ENCODE measurements at places on chromosomes 2 and 18.

GRCh38 chr2:215531284-215531683 lies 95.4 kb upstream of the FN1 start:
- DNase-seq: peak; percentile 89

DNA sequence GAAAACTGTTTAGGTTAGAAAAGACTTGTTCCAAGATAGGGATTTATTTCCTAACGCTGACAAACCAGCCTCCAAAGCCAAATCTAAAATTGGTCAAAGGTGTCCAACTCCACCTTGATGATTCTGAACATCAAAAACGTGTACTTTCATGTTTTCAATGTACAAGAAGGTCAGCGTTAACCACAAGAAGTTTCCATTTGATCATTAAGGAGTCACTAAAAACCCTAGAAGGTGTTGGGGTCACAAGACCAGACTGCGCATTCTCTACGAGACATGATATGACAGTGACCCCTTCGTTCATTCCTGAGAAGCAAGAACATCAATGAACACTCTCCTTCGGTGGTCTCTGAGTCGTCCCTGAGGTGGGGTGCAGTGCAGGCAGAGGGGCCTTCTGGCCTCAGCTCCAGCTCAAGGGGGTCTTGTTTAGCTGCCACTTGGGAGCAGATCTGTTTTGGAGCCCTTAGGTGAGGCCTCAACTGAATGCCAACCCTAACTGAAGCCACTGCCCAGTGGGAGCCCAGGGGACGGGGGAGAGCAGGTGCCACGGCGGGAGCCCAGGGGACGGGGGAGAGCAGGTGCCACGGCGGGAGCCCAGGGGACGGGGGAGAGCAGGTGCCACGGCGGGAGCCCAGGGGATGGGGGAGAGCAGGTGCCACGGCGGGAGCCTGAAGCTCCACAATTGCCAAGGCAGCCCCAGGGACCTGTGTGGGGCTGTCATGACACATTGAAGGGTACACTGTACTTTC lies 55.2 kb downstream of the PARD6G start:
- DNase-seq: no peak

DNA sequence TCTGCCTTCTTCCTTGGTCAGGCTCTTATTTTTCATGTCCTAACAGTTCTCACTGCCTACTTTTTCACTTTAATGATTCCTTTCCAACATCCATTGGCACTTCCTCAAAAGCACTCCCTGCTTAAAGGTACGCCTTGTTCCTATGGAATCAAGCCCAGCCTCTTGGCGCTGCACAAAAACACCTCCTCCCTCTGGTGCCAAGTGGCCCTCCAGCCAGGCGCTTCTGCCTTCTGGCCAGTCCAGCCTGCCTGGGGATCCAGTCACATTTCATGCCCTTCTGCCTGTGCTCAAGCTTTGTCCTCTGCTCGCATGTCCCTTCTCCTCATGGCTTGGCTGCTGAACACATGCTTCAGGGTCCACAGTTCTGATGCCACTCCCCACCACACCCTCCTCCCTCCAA lies 6.3 kb downstream of the TPRKB start:
- DNase-seq: no peak

GRCh38 chr2:176560296-176560695 lies 291.1 kb downstream of the MTX2 start:
- no peak for DNase-seq

DNA sequence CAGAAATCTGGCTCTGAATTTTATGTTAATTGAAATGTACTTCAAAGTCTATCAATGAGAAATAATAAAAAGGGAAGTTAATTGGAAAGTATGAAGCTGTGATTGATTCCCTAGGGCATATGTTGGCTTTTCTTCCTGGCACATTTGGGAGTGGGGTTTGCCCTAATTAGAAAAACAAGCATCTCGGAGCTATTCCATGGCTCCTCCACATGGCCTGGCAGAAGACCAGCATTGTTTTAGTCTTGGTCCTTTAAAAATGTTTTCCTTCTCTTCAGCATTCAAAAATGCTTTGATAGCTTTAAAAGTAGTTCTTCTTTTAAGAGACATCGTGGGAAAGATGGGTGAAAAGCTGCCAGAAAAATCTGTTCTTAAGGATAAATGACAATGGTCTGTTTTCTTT lies 445.5 kb upstream of the PKDCC start:
- DNase-seq: no peak

Measured in fibroblast of the aortic adventitia (primary cell).